CD4-positive, alpha-beta T cell treated with Interferon gamma for 1 hour (primary cell): ENCODE measurements at places on chromosomes 7 and 10.

DNA sequence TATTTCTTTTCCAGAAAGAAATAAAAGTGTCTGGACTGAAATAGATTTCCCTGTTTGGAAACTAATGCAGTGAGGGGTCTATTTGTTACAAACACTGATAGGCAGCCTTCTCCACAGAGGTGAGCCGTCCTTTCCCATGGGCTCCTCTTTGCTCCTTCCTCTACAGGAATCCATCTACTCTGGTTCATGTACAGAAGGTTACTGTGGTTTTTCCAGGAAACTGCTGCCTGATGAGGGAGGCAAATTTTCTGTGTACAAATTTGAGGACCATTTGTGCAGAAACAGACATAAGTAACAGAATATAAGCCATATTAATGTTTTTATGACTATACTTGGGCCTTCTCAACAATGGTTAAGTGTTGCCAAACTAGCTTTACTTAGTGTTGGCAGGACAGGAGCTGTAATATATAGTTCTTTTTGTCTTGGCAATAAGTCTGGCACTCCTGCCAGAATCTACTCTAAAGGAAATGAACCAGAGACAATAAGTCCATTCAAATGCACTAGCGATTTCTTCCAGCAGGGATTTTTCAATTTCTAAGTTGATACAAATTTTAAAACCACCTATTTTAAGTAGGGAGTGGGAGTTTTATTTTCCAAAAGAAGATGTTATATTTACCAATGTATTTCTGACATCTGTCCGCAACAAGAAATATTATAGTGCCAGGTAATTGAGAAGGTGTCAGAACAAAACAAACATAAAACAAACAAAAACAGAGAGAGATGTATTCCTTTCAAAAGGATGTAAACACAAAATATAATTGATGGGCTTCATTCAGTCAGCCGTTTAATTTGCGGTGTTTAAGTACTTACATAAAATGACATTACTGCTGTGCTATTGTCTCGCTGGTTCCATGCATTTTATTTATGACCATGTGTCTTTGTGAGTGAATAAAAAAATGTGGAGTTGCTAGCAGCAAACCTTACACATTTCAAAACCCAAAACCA, 91.0 kb upstream of the NFE2L3 start:
- no peak for DNase-seq

GRCh38 chr10:104657036-104657435, 15.9 kb downstream of the SORCS3 start:
- DNase-seq: no peak

DNA sequence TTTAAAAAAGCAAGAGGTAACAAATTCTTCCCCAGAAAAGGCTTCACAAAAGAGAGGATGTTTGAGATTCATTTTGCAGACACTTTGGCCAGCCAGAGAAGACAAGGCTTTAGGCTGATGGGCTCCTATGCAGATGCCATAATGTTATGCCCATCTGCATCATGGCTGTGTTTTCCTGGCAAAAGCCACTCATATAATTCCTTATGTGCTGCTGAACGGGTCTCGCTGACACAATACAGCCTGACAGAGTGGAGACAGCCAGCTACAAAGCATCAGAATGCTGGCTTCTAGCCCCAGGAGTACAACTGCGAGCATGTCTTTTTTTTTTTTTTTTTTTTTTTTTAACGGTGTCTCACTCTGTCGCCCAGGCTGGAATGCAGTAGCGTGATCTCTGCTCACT, 1157.4 kb upstream of the AUTS2 start:
- no peak for DNase-seq

DNA sequence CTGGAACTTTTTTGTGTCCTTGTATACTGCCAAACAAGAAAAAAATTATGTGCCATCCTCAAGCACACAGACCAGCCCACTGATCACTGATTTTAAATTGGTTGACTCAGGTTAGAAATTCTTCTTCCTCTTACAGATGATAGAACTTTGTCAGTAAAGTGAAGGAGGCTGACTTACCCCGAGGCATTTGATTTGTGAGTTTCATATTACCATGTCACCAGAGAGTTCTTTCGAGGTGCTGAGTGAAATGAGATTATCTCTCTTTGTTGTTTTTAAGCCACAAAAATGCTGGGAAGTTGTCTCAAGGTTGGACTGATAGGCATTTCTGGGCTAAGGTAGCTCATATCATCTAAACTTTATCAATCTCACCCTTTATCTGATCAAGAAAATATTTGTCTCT, 78.8 kb upstream of the FAM180A start:
- DNase-seq: no peak

- no peak for DNase-seq
Measured at GRCh38 chr7:84997626-84998025, 189.2 kb downstream of the SEMA3D start.

DNA sequence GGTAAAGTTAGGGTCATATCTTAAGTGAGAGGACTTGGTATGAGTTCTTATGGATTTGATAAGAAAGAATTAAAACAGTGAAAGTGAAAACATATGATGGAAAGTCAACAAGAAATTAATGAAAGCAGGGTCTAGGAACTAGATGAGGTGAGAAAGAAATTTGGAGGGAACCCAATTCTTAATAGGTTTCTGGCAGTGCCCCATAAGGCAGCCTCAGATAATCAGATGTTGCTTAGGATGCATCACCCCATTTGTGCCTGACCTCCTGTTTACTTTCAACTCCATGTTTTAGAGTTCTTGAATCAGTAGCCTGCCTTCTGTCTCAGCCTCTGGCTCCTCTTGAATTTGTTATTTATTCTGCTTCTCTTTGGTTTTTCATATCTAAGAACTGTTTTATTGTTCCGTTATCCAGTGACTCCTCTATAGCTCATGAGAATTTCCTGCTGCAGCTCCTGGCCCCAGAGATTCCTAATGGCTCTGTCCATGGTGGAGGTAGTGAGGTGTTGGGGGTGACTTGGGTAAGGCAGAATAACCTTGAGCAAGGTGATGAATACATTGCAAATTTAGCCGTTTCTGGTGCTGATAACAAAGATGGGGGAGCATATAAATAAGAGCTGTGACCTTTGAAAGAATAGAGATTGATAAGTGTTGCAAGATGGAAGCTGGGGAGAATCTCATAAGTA, 17.6 kb downstream of the ITGB8 start:
- no peak for DNase-seq

GRCh38 chr10:118926072-118926417, 103.5 kb upstream of the NANOS1 start:
- DNase-seq: no peak

DNA sequence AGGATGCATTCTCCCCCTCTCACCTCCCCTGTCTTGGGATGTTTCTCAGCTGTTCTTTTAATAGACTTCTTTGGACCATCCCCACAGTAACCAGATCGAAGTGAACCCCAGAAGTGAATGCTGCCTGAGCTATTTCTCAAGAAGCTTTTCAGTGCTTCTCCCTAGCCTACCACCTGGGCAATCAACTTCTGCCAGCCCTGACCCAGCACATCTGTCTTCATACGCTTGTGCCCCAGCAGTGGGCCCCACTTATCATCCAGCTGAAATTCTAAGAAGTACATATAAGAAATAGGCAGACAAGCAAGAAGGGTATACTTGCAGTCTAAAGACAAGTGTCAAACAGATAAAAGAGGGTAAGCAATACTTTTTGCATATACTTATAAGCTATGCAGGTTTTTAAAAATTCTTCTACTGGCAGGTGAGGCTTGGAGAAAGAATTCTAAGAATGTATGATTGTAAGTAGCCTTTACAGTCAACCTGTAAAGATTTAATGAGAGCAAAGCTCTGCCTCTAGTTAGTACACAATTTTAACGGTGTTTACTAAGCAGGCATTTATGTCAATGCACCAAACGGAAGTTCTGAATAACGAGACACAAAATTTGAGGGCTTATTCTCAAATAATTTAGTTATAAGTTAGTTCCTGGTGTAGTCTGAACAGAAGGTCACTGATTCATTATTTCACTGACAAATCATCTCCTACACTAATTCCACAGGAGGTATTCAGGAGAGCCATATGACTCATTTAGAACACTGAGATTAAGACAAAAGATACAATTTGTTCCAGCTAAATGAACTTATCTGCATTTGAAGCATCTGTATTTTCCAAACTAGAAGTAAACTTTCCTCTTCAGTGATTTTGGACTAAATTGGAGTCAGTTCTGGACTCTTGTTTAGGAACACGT, 83.3 kb downstream of the RNLS start:
- DNase-seq: no peak

- DNase-seq: no peak
Measured at GRCh38 chr7:5615190-5616070, 166.0 kb downstream of the RNF216 start.

DNA sequence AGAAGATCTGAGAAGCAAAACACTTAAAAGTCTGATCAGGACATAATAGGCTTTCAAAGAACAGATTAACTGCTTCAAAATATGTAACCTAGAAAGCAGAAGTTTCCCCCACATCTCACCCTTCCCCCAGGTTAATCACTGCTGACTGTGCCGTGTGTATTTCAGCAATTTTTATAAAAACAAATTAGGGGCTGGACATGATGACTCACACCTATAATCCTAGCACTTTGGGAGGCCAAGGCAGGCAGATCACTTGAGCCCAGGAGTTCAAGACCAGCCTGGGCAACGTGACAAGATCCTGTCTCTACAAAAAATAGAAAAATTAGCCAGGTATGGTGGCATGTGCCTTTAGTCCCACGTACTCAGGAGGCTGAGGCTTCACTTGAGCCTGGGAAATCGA, 67.6 kb upstream of the GATA3 start:
- no peak for DNase-seq

- DNase-seq: no peak
Measured at GRCh38 chr7:135661311-135662122, 797 bp upstream of the STMP1 start.

GRCh38 chr7:39890411-39890810, 59.6 kb upstream of the CDK13 start:
- DNase-seq: no peak

- no peak for DNase-seq
Measured at GRCh38 chr10:127353544-127353943, 157.2 kb upstream of the INSYN2A start.

DNA sequence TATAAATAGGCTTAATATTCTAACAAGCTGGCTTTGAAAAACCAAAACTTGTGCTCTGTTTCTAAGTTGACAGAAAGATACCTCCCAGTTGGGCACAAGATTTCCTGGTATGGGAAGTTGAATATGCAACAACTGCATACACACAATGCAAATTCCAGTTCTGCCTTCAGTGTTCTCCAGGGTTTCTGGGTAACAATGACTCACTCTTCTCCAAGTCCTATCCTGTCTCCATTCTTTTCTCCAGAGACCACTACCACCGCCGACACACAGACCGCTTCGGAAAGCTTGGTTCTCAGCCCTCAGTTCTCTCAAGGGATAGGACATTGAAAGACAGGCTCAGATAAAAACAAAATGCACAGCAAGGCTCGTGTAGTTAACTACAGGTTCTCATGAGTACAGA, 12.2 kb downstream of the PDE1C start:
- no peak for DNase-seq
